ENCODE measurements at places on chromosomes 4 and X. TPM values are rescaled to one million over a fixed set of nuclear protein-coding genes. Genes with fewer than 3 reads are reported as not detected.

DNA sequence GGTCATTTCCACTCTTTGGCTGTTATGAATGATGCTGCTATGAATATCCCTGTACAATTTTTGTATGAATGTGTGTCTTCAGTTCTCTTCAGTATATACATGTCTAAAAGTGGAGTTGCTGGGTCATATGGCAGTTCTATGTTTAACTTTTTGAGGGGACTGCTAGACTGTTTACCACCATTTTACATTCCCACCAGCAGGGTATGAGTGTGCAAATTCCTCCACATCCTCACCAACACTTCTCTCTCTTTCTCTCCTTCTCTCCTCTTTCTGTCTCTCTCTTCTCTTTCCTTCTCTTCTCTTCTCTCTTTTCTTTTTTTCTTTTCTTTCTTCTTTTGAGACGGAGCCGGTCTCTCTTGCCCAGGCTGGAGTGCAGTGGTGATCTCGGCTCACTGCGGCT is 7.8 kb downstream of the WWC2 start:
- no peak for DNase-seq

The KIAA1210 gene
- not detected for polyA plus RNA-seq

DNA sequence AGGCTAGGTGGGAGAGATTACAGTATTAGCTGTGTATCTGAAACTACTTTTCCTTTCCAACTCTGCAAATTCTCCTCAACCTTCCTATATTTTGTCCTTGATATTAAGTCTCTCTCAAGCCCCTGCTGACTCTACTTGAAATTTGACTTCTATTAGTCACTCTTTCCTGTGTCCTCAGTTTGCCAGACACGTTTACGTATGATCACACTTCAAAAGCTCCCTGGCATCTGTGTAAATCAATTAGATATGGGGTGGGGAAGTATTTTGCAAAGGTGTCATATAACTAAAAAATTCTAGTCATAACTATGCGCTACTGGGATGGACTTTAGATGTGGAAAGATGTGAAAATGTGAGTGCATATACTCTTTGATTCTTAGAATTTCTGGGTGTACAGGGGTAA is 67.4 kb upstream of the ARHGAP24 start:
- DNase-seq = no peak

The SMARCA5 gene
- 37.1 TPM for polyA plus RNA-seq

GRCh38 chr4:37792241-37792640 is 34.2 kb upstream of the PGM2 start:
- DNase-seq = no peak

- peak; percentile 58 for DNase-seq
Observed at GRCh38 chr4:152696764-152697261, 17.0 kb upstream of the TMEM154 start.

DNA sequence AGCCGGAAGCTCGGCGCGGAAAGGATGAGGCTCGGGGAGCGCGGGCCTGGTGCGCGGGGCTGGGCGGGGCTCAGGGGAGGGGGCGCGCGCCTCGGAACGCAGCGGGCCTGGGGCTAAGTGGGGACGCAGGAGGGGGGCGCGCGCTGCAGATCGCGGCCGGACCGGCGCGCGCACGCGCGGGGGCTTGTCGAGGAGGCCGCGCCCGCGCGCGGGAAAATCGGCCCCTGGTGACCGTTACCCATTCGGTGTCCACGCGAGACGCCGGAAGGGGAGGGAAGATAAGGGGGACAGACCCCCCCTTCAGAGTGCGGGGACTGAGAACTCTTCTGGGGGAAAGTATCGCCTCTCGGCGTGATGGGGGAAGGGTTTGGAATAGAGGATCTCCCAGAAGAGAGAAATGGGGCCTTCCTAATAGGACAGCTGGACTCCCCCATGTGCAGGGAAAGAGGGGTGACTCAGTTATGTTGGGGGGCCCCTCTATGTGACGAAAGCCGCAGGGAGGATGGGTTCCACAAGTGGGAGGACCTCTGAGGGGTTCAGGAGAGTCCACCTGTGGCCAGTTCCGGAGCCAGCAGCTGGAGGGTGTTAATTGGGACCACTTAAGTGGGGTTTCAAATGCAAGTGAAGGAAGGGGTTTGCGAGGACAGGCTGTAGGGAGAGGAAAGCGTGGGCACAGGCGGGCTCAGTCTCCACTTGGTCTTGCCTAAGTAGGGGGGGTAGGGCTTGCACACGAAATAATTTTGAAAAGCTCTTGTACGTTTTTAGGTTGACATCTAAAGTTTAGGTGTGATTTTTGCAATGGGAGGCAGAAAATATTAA is 584 bp downstream of the SUV39H1 start:
- DNase-seq = no peak

The OPHN1 gene
- polyA plus RNA-seq = not detected

DNA sequence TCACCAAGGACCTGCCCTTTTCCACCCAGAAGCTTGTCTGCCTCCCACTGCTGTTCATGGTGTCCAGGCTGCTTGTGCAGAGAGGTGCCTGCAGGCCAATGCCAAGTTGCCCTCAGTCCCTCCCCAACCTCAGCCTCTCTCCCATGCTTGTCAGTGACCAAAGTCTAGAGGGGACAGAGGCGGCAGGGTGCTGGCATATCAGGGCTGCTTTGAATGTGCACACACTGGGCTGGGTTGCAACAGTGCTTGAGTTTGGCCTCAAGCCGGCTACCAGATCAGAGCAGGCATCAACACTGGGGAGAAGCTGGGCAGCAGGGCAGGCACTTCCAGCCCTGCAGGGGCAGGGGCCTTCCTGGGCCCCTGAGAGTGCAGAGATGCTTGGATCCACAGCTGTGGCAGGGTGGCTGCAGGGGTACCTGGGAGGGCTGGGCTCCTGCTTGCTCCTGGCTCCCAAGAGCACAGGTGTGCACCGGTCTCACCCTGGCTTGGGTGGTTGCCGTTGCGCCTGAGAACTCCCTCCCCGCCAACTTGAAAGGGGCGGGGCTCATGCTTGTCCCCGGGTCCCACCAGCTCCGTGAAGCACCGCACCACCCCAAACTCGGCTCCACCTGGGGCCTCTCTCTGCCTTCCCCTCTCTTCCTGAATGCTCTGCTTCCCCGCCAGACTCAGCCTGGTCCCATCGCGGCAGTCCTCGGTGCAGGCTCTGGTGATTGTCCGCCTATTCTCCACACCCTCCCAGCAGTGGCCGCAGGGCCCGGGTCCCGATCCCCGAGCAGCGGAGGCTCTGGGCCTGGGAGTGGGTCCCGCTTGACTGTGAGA is 1681.9 kb upstream of the ADGRL3 start:
- no peak for DNase-seq

DNA sequence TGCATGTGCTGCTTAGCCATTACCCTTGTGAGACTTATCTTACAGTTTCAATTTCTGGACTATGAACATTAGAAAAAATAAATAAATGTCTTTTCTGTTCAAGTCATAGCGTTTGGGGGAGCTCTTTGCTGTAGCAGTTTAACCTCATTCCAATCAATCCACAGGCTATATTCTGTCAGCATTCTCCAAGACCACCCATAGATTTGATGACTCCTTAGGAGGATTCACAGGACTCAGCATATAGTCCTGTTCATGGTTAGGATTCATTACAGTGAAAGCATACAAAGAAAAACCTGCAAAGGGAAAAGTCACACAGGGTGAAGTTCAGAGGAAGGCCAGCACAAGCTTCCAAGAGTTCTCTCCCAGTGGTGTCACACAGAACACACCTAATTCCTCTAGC is 180.5 kb downstream of the ADAMTS3 start:
- DNase-seq = no peak

The RAB40AL gene
- polyA plus RNA-seq = not detected

The ADGRG4 gene
- not detected for polyA plus RNA-seq

DNA sequence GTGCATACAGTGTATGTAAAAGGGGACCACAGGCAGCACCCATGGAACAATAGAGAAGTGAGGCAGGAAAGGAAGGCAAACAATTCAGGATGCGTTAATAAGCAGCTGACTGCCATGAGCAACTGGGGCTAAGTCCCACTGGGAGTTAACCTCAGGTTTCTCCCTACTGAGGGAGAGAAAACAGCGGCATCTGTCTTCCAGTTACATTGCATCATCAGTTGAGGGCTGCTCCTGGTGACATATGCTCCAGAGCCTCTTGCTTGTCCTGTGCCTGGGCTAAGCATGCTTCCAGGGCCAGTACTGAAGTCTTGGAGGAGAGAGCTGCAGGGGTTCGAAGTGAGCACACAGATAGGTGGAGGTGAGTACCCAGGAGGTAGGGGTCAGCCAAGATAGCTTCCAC is 24.3 kb downstream of the RAI2 start:
- DNase-seq = no peak

- no peak for DNase-seq
Observed at GRCh38 chr4:44493924-44494323, 45.3 kb upstream of the KCTD8 start.

The NKX6-1 gene
- not detected for polyA plus RNA-seq

The SATL1 gene
- not detected for polyA plus RNA-seq

GRCh38 chr4:146490106-146490505 is 31.6 kb downstream of the SLC10A7 start:
- DNase-seq = no peak

- no peak for DNase-seq
Observed at GRCh38 chrX:135737366-135738071, 24.1 kb downstream of the CT45A1 start.

Measured in CD4-positive, alpha-beta memory T cell (primary cell).